ENCODE measurements at places on chromosomes 6 and 20.
A peak's percentile ranks its signal among the peaks of the same experiment; 100 is the strongest.

DNA sequence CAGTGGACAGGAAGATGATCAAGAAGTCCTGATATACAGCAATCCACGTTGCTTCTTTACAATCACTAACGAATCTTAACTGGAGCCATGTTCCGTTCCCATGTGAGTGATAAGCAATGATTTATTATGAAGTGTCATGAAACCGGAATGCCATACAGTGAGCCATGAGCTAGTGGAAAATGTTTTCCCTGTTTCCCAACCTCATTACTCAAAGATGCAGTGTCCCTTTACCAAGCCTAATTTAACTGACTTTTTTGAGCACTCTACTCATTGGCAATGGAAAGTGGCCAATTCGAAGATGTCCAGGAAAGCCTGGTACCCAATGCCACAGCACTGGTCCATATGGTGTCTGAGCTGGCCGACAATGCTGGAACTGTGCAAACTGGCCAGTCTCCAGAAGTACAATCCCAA is 148.3 kb downstream of the ZNF217 start:
- no peak for DNase-seq

DNA sequence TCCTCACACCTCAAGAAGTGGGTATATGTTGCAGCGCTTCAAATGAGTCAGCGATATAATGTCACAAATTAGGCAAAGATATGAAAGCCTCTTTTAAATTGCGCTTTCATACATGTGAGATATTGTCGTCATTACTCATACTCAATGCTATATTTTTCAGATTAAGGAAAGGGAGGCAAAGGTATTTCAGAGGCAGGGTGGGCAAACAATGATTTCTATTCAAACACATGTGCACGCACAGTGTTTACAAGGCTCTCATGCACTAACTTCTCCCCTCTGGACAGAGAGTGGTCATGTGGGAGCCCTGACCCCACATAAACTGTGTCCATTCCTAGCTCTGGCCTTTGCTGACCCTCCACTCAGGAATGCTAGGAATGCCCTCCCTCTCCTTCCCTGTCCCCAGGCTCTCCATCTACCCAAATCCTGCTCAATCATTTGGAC is 112.1 kb upstream of the TMEM170B start:
- DNase-seq = peak; percentile 23

DNA sequence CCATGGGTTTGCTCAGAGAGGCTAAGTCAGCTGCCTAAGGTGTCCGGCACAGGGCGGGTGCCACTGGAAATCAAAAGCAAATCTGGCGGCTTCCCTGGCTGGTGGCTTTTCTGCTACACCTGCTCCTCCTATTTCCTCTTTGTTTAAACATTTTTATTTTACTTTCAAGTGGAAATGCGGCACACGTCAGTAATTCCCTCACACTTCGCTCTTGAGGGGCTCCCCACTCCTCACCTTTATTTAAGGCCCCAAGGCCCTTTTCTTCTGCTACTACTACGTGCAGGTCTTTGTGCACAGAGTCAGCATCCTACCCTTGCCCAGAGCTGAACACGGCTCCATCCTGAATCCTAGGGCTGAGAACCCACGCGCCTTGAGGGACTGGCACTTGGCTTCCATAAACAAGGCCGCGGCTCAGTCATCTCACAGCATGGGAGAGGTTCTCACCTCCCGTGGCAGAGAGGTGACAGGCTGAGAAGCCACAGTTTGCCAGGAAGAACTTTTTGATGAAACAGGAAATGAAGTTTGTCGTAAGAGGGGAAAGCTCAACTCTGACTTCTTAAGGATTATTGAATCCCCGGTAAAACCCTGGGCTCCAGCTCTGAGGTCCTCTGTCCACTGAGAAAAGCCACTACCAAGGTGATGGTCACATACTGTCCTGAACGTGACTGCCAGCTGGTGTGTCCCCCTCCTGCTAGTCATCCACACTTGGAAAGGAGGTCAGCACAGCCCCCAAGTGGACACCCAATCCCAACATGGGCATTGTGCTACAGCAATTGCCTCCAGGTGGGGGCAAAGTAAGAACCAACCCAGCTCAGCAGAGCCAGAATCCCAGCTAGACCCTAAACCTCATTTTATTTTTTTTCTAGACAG is 48.0 kb downstream of the NFATC2 start:
- DNase-seq = no peak

- DNase-seq = no peak
Measured at GRCh38 chr6:111549168-111549567, 56.5 kb downstream of the TRAF3IP2 start.

DNA sequence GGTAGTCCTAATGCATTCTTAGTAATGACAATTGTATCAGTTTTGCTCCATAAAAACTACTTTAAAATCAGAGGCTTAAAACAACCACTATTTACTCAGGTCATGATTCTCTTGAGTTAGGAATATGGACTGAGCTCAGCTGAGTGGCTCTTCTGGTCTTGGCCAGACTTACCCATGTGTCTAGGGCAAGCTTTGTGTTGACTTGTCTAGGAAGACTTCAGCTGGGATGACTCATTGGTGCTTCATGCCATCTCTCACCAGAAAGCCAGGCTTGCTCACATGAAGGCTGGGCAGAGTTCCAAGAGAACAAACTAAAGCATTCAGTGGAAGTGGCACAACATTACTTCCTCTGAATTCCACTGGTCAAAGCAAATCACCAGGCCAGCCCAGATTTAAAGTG is 155.3 kb downstream of the DHX35 start:
- DNase-seq = no peak

- DNase-seq = no peak
Measured at GRCh38 chr6:36631326-36632011, 37.3 kb downstream of the SRSF3 start.

- no peak for DNase-seq
Measured at GRCh38 chr6:126650931-126651330, 311.0 kb downstream of the CENPW start.

GRCh38 chr6:45986746-45987274 is 28.9 kb downstream of the CLIC5 start:
- no peak for DNase-seq

GRCh38 chr20:44610313-44610962 is 28.1 kb downstream of the PKIG start:
- DNase-seq = no peak

- DNase-seq = no peak
Measured at GRCh38 chr6:43020847-43021246, 576 bp upstream of the RRP36 start.

- peak; percentile 9 for DNase-seq
Measured at GRCh38 chr6:153231048-153231646, 100.1 kb upstream of the RGS17 start.

DNA sequence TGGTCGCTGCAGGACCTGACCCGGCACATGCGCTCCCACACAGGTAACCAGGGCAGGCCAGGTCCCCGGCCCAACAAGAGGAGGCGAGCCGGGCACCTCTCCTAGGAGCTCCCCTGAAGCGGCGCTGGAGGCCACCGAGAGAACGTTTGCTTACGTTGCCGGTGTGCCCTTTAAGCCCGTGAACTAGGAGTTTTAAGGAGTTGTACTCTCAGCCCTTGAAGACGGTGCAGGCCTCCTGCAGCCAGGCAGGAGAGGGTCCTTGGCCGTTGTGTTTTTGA is 65.9 kb downstream of the SSR1 start:
- no peak for DNase-seq

DNA sequence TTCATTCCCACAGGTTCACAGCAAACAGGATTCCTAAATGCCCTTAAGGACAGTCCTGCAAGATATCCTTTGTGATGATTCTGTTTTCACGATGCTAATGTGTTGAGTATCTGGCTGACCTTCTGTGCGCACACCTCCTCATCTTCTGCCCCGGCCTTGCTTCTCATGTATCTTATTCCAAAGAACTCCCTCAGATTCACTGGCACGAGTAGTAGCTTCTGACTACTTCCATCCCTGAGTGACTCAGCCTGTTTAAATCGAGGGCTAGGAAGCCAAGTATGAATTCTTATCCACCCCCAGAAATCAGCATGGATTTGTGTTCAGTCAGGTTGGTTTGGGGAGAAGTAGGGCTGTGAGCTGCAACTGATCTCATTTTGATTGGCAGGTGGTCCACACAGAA is 190.2 kb upstream of the SNX9 start:
- no peak for DNase-seq

- DNase-seq = no peak
Measured at GRCh38 chr6:68186870-68187269, 448.2 kb upstream of the ADGRB3 start.

- DNase-seq = no peak
Measured at GRCh38 chr6:133637874-133638273, 251.0 kb upstream of the TCF21 start.

DNA sequence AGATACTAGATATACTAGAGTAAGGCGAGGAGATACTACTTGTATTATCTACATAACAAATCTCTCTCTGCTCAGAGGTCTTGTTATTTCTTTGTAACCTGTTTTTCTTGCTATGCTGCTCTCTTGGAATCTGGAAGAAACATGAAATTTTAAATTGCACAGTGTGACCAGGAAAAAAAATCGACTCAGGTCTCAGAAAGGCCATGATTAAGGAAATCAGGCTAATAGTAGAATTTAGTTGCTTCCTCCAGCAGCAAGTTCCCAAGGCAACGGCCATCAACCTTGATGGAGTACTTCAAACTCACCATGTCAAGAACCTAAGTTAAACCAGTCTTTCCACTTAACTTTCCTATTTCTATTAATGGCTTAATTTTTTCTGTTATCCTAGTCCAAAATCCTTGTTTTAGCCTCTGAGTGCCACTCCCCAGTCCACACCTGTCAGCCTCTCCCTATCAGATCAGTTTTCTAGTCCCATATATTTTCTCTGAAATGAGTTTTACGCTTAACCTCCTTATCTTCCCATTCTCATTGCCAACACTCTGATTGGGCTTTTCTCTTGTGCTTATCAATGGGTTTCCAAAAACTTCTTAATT is 87.7 kb upstream of the BEND3 start:
- no peak for DNase-seq

- DNase-seq = no peak
Measured at GRCh38 chr6:113873043-113873667, 16.0 kb downstream of the MARCKS start.

DNA sequence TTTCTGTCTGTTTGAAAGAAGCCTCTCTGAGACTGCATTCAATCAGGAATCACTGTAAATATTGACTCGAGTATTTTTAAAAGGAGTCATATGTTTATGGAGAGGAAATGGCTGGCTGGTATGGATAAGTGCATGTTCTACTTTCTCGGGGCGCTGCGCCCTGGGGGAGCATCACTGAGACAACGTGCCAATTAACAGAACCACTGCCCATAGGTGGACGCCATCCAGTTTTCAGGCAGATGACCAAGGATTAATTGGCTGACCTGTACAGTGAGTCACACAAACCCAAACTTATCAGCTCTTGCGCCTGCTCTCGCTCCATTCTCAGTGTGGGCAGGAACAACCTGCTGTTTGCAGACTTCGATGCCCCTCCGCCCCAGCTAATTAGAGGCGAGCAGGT is 571.2 kb downstream of the QKI start:
- DNase-seq = no peak

DNA sequence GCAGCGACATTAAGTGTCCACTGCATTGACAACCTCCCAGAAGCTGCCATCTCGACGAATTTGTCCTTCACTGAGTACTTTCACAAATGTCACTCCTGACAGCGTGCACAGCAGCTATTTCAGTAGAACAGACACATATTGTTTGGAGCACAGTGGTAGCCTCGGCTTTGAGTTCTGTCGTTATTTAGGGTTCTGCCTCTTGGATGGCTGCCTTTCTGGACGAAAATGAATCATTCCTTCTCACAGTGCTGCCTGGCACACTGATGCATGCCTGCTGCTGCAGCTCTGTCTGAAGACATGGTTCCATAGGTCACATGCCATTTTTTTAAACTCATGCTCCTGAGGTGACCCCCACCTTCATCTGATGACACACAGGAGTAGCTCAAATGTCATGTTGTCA is 477.0 kb downstream of the C6orf118 start:
- DNase-seq = no peak

- DNase-seq = no peak
Measured at GRCh38 chr6:46784535-46784934, 8.7 kb upstream of the MEP1A start.

DNA sequence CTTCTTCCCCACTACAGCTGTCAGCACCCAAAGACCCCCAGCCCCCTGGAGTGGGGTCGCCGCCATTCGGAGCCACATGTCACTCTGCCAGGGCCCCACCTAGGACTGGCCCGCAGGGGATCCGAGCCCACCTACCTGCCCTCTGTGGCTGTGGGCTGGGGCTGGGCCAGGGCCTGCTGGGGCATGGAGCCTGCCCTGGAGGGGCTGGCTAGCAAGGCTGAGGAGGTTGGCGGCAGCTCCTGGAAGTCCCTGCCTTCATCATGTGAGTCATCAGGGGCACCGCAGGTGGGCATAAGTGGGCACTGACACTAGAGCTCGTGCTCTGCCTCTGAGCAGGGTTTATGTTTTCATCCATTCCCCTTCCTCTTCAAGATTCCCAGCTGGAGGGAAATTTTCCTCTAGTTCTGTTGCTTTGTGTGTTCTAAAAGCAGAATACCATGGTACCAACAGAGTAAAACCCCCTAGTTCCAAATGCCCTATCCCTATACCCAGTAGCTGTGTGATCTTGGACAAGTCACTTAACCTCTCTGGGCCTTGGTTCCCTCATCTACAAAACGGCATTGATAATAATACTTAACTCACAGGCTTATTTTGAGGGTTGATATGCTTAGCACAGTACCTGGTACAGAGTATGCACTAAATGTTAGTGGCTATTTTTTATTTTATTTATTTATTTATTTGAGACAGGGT is 8.7 kb upstream of the FANCE start:
- DNase-seq = no peak

DNA sequence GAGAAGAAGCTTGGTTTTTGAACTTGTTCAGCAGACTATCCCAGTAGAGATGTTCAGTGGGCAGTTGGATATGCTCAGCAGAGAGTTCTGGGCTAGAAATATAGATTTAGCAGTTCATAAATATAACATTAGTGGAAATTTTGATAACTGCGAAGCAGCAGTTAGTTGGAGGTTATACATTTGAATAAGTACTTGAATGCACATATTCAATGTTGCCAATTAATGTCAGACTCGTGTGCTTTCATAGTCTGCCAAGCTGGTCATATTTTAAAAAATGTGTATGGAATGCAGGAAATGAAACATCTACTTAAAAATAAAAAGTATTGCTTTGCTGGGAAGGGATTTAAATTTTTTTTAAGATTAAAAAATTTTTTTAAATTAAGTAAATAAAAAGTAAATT is 92.5 kb upstream of the E2F3 start:
- DNase-seq = no peak

DNA sequence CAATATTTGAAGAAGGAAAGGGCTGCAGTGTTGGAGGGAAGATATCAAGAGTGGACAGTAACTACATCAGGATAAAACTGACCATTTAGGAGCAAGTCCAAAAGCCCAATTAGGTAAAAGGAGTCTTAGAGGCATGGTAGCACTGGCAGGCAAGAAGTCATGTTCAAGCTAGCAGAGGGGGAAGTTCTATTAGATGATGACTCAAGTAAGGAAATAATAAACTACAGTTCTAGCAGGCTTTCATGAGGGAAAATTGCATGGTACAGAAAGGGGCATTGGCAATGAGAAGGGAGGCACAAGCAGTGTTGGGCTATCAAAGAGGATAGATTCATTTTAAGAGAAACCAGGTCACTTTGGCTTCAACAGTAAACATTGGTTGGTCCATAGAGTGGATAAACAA is 156.1 kb upstream of the PTPRK start:
- no peak for DNase-seq

GRCh38 chr6:149176971-149177667 is 140.4 kb upstream of the TAB2 start:
- no peak for DNase-seq

GRCh38 chr6:129731428-129731827 is 21.5 kb upstream of the ARHGAP18 start:
- DNase-seq = no peak

GRCh38 chr6:1575210-1576041 is 34.3 kb upstream of the FOXC1 start:
- no peak for DNase-seq

- peak; percentile 12 for DNase-seq
Measured at GRCh38 chr20:10553326-10553984, 118.3 kb downstream of the SLX4IP start.
